GM20000 (cell line): ENCODE measurements at places on chromosomes 4 and X.

GRCh38 chr4:81457921-81458520 is 13.7 kb downstream of the RASGEF1B start:
- no peak for DNase-seq

GRCh38 chr4:87506974-87507701 is 22.0 kb downstream of the SPARCL1 start:
- DNase-seq, result no peak

DNA sequence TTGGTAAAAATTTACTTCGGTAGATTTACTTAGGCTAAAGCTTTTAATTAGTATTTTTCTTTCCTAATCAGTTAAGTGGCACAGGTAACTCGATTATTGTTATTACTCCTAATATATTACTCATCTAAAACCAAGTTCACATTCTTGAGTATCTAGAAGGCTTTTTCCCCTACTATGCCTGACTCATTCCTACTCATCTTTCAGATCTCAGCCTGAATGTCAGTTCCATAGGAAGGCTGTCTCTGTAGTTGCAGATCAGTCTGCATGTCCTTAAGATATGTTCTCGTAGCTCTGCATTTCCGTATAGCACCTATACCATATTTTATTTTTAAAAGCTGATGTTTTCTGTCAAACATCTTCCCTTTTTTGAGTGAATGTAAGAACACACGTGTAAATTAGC is 5.9 kb upstream of the FAM184B start:
- DNase-seq, result no peak

GRCh38 chrX:43656005-43656494 is at the start of gene MAOA:
Gene MAOA (plus strand): TSS chrX:43656299. CDS start chrX:43656342, 43 bp downstream.
- DNase-seq, result no peak

GRCh38 chr4:126298271-126298670 is 983.5 kb downstream of the FAT4 start:
- no peak for DNase-seq

DNA sequence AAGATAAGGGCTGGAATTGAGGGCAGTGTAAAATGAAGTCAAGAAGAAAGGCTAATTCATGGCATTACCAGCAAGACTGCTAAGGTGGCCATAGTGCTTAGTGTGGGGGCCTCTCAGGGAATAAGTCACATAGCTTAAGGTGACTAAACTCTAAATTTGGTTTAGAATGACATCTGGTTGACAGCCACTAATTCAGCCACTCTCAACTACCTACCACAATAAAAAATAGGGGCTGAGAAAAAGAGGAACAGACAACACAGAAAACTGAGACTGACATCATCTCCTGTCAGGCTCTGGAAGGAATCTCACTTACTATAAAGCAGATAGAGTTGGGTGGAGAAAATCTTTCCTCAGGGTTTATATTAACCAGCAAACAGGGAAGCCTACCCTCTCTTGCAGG is 96.9 kb downstream of the CHRDL1 start:
- peak; percentile 15 for DNase-seq

DNA sequence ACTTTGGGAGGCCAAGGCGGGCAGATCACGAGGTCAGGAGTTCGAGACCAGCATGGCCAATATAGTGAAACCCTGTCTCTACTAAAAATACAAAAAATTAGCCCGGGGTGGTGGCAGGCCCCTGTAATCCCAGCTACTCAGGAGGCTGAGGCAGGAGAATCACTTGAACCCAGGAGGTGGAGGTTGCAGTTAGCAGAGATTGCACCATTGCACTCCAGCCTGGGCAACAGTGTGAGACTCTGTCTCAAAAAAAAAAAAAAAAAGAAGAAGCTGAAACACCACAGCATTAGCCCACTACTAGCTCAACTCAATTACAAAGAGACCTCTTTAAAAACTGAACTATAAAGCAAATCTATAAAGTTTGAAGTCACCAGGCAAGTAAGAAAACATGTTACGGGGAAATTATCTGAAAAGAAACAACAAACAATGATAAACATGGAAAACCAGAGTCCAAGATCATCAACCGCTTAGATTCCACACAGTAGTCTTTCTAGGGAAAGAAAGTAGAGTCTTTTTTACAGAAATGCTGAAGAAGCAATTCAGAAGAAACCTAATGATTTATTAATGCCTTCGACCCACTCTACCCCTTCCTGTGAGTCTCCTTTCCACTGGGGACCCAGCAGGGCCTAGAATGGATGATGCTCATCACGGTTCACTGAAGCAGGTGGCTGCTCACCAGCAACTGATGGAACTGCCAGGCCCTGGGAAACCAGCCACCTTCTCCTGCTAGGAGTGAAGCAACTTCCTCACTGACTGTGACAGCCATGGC is 6.6 kb downstream of the SAT1 start:
- no peak for DNase-seq

DNA sequence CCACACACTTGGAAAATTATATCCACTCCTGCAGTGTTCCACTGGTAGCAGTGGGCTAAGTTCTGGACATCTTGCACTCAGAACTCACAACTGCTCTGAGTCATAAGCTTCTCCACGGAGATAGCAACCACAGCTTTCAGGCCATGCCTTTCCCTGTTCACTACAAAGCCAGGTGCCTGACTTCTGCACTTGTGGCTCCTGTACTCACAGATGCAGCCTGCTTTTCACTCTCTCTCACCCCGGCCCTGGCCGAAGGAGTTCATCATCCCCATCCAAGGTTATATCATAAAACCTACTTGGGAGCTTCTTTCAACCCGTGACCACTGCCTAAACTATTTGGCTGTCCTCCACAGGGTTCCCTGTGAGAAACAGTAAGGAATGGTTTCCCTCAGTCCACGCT is 999.4 kb downstream of the GLUD2 start:
- no peak for DNase-seq

DNA sequence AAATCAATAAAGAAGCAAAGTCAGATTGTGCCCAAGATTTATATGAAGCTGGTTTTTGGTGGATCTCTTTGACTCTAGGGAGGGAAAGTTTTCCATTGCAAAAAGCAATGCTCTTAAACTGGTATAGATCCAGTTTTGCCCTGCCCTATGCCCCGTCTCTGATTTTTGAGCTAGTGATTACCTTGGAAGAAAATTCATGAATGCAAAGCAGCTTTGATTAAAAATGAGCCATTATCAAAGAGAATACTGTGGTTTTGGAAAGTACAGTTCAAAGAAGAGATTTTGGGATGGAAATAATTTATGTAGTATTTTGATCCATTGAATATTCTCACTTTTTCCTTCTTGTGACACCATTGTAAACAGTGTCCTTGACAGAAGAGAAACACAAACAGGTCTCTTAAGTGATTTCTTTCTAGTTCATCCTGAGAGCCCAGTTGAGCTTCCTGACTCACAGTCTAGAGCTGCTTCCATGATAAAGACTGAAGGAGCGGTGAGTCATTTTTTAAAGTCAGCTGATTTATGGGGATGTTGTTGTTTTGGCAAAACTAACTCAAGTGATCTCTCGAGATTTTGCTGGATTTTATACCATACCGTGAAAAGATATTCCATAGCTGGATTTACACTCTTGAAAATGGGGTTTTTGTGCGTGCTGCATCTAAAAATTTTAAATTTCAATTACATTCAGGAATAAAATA is 76.7 kb downstream of the AFF1 start:
- no peak for DNase-seq

DNA sequence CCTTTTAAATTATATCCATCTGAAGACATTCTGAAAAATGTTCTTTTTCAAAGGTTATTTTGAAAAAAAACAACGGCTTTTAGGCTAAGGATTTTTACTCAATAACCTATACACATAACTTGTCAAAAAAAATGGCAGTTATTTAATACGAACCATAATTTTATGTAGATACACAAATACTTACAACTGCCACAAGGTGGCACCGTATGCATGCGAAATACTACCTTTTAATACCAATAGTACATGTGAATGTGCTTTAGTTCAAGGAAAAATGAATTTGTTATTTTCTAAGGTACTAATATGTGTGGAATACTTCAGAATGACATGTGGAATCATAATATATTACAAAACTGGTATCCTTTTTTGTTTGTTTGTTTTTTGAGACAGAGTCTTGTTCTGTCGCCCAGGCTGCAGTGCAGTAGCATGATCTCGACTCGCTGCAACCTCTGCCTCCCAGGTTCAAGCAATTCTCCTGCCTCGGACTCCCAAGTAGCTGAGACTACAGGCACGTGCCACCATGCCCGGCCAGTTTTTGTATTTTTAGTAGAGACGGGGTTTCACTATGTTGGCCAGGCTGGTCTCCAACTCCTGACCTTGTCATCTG is 4.6 kb upstream of the MAD2L1 start:
- DNase-seq, result peak; percentile 32

DNA sequence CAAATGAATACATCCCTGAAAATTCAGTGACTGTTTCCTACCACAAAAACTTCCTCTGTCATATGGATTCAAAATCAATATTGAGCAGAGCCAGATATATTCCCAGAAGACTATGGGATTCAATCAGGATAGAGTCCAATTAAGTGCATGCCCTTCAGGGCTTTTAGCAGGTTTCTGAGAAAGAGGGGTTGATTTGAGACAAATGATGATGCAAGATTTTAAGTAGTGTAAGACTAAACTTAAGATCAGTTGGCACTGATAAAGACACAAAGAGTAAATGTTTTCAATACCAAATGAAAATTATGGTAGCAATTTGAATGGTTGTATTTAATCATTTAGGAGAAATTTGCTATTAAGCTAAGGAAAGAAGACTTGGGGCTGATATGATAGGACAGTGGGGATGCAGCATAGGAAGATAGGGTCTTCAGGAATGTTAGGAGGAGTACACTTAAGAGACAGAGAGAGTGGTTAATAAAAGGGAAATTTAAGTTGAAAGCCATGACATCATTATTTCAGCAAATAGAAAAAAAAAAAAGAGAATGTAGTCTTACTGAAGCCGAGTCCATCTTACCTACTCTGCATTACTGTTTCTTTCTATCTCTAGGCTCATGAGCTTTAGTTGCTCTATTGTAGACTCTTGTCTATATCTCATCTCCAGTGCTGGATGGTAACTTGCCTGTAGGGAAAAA is 32.0 kb upstream of the XK start:
- DNase-seq, result no peak

- DNase-seq, result no peak
Measured at GRCh38 chr4:48409203-48409602, 67.9 kb downstream of the SLAIN2 start.

DNA sequence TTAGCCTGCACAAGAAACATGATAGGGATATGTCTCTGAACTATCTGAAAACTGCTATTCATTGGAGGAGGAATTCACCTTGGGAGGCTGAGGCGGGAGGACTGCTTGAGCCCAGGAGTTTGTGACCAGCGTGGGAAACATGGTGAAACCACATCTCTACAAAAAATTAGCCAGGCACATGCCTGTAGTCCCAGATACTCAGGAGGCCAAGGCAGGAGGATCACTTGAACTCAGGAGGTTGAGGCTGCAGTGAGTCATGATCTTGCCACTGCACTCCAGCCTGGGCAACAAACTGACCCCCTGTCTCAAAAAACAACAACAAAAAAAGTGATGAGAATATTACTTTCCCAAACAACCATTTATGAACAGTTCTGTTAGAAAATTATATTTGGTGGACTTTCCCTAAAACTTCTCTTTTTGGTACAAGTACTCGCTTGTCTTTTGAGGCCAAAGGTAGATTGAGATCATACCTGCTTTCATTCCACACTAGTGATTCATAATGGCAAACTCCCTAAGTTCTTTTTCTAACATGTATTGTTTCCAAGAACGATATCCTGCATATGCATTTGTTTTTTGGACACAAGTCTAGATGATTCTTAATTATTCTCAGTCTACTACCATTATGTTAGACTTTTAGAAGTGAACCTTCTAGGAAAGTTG is 33.4 kb downstream of the METTL14 start:
- no peak for DNase-seq

DNA sequence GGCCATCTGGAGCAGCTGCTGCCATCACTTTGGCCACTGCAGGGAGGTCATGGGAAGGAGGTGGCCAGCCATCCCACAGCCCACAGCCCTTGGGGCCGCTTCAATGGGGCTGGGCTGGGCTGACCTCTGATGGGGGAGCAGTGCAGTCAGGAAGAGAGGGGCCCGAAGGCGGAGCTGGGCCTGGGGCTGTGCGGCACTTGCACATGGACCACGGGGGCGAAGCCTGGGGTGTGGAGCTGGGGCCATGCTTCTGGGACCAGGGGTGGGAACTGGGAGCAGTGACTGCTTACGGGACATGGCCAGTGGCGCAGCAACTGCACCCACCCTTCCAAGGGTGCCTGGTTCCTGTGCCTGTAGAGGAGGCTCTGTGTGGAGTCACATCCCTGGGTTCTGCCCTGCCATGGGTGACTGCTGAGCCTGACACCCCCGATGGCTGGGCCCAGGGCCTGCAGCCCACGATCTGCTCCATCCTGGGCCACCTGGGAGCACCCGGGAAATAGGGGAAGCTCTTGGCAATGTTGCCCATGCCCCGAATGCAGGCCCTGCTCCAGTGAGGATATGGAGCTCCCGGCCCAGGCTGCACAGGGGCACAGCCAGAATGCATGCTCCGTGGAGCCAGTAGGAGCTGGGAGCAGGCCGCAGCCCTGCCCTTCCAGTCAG is 22.4 kb upstream of the SULT1B1 start:
- no peak for DNase-seq

DNA sequence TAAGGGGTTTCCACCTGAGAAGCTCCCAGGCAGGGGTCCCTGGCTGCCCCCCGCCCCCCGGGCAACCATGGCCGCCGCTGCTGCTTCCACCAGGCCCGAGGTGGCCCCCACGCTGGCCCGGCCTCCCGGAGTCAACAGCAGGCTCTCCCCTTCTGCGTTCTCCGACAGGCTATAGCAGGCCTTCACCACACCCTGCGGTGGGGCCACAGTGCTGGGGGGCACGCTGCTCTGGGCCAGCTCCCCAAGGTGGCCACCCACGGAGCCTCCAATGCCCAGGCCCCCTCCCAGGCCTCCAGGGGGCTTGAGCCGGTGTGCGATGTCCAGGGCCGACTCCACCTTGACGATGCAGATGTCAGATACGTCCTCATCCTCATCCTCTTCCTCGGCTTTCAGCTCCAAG is 72.5 kb downstream of the UBE2K start:
- DNase-seq, result no peak

GRCh38 chr4:57249083-57249482 is 138.9 kb upstream of the IGFBP7 start:
- no peak for DNase-seq

- DNase-seq, result no peak
Measured at GRCh38 chrX:81354954-81355353, 153.1 kb downstream of the SH3BGRL start.

DNA sequence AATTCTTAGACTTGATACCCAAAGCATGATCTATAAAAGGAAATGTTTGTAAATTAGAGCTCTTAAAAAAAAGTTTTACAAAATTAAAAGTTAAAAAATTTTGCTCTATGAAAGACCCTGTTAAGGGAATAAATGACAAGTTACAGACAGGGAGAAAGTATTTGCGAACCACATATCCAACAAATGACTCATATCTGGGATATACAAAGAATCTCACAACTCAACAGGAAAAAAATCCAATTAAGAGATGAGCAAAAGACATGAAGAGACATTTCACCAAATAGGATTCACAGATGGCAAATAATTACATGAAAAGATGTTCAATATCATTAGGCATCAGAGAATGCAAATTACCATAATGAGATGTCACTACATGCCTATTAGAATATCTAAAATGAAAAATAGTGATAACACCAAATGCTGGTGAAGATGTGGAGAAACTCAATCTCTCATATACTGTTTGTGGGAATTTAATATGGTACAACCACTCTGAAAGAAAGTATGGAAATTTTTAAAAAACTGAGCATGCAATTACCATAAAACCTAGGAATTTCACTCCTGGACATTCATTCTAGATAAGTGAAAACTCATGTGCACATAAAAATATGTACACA is 100.8 kb upstream of the EOLA2 start:
- DNase-seq, result no peak

- no peak for DNase-seq
Measured at GRCh38 chrX:48714573-48714972, 18.0 kb downstream of the SUV39H1 start.
